ENCODE measurements at places on chromosomes 11 and 22. TPM values are rescaled to one million over a fixed set of nuclear protein-coding genes. Genes with fewer than 3 reads are reported as not detected.

DNA sequence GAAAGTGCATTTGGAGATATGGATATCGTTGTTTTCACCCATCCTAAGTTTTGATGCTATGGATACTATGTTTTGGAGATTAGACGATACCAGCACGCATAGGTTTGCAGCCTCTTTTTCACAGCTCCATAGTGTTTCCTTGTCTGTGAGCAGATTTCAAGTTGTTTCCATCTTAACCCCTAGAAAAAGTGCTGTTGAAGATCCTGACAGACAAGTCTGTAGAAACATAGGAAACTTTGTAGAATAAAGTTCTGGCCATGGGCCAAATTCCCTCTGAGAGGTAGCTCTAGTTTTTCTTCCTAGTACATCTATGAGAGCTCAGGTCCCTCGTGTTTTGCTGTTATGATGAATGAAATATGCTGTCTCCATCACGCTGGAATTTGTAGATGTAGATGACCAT is 32.4 kb downstream of the ST3GAL4 start:
- no peak for DNase-seq

- DNase-seq, result no peak
These were observed 46.4 kb upstream of the SHANK2 start for GRCh38 chr11:71298761-71299181.

NCAM1 gene
- 332 TPM for total RNA-seq

- DNase-seq, result no peak
These were observed 152.9 kb downstream of the CACNA1I start for GRCh38 chr22:39723463-39723862.

Measured in left ventricle myocardium inferior (tissue), 1 donor.